Fibroblast of upper back skin (primary cell): ENCODE measurements at places on chromosomes 3 and 15.

- no peak for DNase-seq
Observed at GRCh38 chr15:37979671-37980409, 45.4 kb downstream of the TMCO5A start.

GRCh38 chr3:184218814-184219213 lies 10.6 kb upstream of the VWA5B2 start:
- no peak for DNase-seq

GRCh38 chr3:38723569-38724391 lies 74.3 kb upstream of the SCN5A start:
- no peak for DNase-seq

- DNase-seq, result no peak
Observed at GRCh38 chr15:91528801-91529200, 324.7 kb upstream of the SLCO3A1 start.

- no peak for DNase-seq
Observed at GRCh38 chr3:139933766-139934165, 1.2 kb upstream of the CLSTN2 start.

GRCh38 chr3:51388286-51389029 lies 2.6 kb upstream of the RBM15B start:
- no peak for DNase-seq

DNA sequence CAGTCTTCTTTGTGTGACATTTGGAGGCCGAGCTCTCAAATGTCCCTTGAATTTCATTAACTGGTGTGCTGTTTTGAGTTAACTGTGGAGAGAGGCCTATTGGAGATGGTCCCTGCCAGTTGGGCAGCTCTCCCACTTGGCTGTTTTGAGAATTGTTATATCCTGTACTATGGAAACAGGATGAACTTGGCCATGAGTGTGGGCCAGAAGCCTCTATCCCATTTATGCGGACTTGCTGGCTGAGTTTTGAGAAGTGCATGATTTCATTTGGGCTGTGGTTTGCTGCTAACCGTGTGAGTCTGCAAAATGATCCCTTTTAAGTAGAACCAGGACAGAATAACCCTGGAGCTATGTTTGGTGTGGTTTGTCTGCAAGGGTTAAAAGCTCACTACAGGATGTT lies 366.0 kb downstream of the PTPRG start:
- DNase-seq, result peak; percentile 96
